Progenitor cell of endocrine pancreas (in vitro differentiated cells): ENCODE measurements at places on chromosomes 6 and 20. TPM values are rescaled to one million over a fixed set of nuclear protein-coding genes. Genes with fewer than 3 reads are reported as not detected.

GRCh38 chr6:16089232-16090062, 39.4 kb upstream of the MYLIP start:
- DNase-seq: no peak

- DNase-seq: no peak
Observed at GRCh38 chr20:45704969-45705637, at the start of gene WFDC10B. Gene WFDC10B, minus strand, starts transcription at chr20:45705019. Its CDS starts 19,027 bp downstream, at chr20:45685992.

DNA sequence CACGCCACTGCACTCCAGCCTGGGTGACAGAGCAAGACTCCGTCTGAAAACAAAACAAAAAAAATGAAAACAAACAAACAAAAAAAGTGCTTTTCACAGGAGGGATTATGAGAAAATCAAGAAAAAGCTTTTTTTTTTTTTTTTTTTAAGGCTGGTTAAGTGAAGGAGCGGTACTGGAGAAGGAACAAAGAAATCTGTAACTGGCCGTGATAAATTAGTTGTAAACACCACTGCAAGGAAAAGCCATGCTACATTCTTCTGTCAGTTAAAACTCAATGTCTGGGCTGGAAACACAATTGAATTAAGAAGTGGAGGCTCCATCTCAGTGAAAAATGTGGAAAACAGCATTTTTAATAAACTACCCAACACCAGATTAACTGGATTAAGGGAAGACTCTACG, 6.3 kb upstream of the GMPR start:
- DNase-seq: no peak

GRCh38 chr6:96542702-96543101, 20.2 kb upstream of the FHL5 start:
- no peak for DNase-seq

DNA sequence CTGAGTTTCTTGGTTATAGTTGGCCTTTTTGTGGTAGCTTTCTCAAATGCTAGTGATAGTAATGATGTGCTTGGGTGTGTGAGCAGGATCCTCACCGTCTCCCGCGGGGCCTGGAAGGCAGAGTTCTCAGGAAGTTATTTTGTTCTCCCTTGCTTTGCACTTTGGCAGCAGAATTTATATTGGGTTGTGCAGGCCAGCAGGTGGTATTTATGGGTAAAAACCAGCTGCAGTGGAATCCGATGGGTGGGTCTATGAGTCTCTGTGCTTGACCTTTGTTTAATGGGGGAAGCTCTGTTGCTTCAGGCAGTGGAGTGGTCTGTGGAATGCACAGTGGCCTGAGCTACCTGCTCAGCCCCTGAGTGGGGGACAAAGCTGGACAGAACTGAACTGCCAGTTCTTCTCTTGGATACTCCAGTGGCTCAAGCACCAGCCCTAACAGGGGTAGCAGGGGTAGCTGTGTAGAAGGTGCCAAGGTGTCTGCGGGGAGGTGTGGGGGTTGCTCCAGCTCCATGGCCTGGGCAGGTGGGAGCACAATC, 27.3 kb downstream of the IGF2R start:
- DNase-seq: no peak

The PLN gene
- total RNA-seq: 0.55 and 0.62 TPM in 2 replicates

The CPNE5 gene
- total RNA-seq: 0.16 and 0.24 TPM in 2 replicates

GRCh38 chr6:106913111-106913510, 61.4 kb downstream of the CD24 start:
- DNase-seq: no peak

DNA sequence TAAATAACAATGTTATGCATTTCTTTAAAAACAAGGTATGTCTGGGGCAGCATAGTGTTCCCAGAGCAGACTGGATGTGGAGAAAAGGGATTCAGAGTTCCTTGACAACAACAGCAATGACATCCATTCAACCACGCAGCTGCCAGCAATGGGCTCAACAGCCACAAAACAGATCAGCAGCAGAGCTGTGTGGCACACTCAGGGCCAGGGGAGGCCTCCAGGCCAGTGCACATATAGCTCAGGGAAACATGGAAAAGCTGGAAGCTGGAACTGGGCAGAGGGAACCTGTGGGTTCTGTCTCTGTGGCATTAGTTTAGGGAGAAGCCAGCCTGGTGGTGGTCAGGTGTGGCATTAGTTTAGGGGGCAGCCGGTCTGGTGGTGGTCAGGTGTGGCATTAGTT, 148.3 kb downstream of the SMOC2 start:
- DNase-seq: no peak

DNA sequence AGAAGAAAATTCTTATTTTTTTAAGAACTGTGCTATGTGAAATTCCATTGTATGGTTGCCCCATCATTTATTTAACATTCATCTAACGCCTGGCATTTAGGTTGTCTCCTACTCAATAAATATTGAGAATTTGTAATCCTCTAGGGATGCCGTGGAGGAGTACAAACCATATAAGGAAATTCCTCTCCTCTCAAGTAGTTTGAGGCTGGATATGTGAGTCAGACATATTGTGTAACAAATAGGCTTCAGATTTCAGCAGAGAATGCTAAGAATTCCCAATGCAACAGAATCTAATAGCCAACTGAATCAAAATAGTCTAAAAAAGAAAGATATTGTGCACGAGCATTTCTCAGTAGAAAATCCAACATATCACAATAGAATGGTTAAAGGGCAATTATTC, 174.7 kb downstream of the OTOR start:
- DNase-seq: no peak

DNA sequence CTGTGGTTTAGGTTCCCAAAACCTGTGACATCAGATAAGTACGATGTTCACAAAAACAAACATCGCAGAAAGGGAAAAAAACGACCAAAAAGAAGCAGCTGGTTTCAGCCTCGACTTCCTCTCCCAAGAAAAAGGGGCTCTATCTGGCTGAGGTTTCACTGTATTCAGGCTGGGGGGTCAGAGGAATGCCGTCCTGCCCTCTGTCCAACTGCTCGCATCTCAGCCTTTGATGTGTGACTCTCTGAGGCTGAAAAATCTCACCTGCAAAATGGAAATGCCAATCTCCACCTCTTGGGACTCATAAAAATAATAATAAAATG, 123.6 kb upstream of the PTPN1 start:
- DNase-seq: no peak

DNA sequence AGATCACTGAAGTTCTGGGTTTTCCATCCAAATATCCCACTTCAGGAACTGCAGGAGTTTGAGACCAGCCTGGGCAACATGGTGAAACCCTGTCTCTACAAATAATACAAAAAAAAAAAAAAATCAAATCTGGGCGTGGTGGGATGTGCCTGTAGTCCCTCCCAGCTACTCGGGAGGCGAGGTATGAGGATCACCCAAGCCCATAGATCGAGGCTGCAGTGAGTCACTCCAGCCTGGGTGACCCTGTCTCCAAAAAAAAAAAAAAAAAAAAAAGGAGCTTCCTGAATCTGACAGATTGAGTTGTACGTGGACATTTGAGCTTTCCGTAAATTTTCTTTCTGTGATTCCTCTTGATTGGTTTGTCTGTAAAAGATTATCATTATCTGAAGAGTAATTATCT, 55.6 kb downstream of the TULP4 start:
- no peak for DNase-seq

- no peak for DNase-seq
Observed at GRCh38 chr6:15504581-15505350, 158.1 kb downstream of the DTNBP1 start.

- no peak for DNase-seq
Observed at GRCh38 chr6:44732243-44732642, 344.7 kb downstream of the CDC5L start.

The HCRTR2 gene
- not detected in 2 replicates for total RNA-seq

The FAM120B gene
- 46.2 and 49.3 TPM in 2 replicates for total RNA-seq

- no peak for DNase-seq
Observed at GRCh38 chr6:151108548-151108947, 131.2 kb upstream of the AKAP12 start.

The PRND gene
- total RNA-seq: not detected in 2 replicates

GRCh38 chr20:49889935-49890333, 25.4 kb downstream of the SPATA2 start:
- DNase-seq: no peak

- no peak for DNase-seq
Observed at GRCh38 chr6:100948381-100949133, 67.4 kb upstream of the ASCC3 start.

The CYP24A1 gene
- not detected in 2 replicates for total RNA-seq

The SALL4 gene
- total RNA-seq: 156 and 178 TPM in 2 replicates
